ENCODE measurements at places on chromosomes 3 and 15.

GRCh38 chr3:120224237-120224636 is 60.8 kb downstream of the GPR156 start:
- no peak for DNase-seq

GRCh38 chr15:73329501-73330200 is 39.1 kb downstream of the HCN4 start:
- no peak for DNase-seq

DNA sequence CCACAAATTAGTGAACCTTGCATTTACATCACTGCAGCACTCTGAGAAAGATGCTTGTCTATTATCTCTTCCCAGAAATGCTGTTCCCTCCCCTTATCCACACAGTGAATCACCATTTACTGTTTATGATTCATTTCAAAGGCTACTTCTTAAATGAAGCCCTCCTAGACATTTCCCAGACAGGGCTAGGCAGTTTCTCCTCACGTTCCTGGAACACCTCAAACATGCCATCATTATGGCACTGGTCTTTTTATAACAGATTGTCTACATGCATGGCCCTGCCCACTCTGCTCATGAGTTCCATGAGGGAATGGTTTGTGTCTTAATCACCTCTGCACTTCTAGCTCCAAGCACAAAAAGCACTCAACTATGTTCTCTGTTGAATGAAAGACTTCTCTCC is 32.2 kb upstream of the TM2D3 start:
- DNase-seq, result peak; percentile 85

GRCh38 chr3:31170932-31171670 is 276.6 kb upstream of the GADL1 start:
- peak; percentile 96 for DNase-seq

DNA sequence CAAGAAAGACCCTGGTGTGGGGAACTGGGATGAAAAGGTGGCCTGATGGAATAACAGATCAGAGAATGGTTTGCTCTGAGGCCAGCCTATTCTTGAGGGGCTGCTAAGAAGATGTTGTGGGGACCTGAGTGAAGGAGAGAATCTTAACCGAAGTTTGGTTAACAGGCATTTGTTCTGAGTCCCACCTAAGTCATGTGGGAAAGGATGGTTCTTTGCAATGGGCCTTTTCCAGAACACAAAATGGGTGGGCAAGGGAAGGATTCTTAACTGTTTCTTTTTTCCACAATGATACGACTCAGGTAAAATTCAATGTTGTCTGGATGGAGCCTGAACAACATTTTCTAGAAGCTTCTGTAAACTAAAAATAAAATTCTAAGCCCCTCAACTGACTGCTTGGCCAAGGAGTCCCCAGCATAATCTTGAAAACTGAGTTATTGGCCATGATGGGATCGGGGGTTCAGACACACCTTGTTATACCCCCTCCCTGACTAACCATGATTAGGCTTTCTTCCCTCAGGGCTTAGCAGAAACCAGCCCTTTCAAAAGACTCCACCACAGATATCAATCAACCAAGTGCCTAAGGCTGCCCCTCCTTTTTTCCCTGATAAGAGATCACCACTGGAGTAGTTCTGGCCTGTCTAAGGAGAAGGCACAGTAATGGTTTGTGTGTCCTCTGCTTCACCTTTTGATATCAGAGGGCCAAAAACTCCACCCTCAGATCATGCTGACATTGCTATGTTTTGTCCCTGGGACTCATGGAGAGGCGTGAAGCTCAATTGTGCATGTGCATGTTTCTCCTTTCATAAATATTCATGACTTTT is 30.1 kb downstream of the SCN11A start:
- no peak for DNase-seq

GRCh38 chr3:157136647-157137387 is 23.1 kb downstream of the CCNL1 start:
- no peak for DNase-seq

GRCh38 chr15:31752065-31752762 is 278.1 kb upstream of the CHRNA7 start:
- peak; percentile 4 for DNase-seq

DNA sequence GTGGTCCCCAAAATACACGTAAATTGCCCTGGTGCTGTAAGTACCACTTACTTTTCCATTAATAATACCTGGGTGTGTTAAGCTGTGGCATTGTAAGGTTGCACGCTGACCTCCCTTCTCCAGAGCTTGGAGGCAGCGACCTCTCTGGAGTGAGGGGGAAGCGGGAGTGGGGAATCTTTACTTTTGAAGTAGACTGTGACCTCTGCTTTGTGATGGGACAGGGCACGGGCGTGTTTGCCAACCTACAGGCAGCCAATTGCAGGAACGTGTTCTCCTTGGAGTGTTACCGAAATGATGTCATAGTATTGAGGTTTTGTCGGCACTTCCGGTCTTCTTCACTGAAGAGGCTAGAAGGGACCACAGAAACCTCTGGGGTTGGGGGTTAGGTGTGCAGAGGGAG is 227.3 kb upstream of the C2CD4B start:
- peak; percentile 65 for DNase-seq

DNA sequence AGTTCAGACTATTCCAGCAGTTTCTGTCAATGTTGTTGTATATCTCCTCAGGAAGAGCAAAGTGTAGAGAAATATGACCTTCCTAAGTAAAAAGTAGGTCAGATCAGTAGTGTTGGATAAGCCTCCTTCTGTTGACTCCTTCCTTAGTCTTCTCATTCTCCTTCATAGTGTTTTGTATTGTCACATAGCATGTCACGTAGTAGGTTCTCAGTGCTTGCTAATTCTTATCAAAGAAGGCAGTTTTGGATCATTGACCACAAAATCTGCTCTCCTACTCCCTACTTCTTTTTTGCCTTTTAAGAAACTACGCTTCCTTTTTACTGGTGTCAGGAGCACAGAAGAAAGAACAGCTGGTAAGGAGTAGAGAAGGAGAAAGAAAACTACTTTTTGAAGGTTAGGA is 1.0 kb upstream of the MGA start:
- no peak for DNase-seq

GRCh38 chr3:49609815-49610214 is 55.5 kb downstream of the BSN start:
- DNase-seq, result no peak

- DNase-seq, result no peak
Observed at GRCh38 chr3:37945156-37945806, 45.3 kb upstream of the VILL start.

- DNase-seq, result no peak
Observed at GRCh38 chr3:138359148-138359918, 11.0 kb downstream of the MRAS start.

- DNase-seq, result no peak
Observed at GRCh38 chr15:50744601-50745000, 20.9 kb downstream of the SPPL2A start.

GRCh38 chr15:91456251-91456718 is 356.2 kb downstream of the SV2B start:
- DNase-seq, result peak; percentile 89

DNA sequence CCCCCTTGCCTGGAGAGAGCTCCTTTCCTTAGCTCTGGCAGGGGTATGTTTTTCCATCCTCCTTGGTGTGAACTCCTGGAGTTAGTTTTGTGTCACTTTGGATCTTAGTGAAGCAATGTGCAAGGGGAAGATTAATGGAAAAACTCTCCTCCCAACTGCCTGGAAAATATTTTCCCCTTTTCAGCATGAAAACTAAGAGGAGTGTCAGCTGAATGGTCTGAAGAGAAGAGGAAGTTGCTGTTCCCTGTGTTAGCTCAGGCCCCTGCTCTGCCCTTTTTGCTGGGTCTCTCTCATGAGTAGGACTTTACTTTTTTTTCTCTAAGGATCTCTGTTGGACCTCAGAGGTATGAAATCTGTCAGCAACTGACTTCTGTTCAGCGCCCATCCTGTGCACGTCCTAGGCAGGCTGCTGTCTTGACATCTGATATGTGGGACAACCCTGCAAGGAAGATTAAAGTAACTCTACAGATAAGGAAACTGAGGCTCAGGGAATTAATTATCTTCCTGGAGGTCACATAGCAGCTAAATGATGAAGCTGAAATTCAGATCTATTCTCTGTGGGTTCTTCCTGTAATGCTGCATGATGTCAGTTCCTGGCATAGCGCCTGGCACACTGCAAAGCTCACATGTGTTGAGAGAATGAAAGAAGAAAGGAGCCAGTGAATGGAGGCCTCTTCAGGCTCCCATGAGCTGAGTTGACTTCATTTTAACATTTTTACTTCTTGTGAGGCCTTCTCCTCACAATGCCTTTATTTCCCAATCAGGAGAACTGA is 109.7 kb upstream of the GALNT15 start:
- peak; percentile 97 for DNase-seq

GRCh38 chr3:71022551-71023335 is 560.8 kb downstream of the FOXP1 start:
- DNase-seq, result no peak

DNA sequence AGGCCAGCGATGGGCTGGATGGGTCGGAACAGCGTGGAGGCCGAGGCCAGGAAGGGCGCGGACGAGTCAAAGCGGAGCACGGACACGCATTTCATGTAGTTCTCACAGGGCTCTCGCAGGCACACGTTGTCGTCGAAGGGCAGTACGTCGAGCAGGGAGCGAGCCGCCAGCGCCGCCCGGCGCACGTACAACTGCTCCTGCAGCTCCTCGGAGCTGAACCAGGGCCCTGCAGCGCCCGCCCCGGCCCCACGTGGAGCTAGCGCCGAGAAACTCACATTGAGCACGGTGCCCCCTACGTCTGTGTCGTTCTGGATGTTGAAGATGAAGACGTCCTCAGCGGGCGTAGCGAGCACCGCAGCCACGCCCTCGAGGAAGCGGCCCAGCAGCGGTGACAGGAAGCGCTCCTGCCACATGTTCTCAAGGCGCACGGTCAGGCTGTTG is 5.8 kb downstream of the CELSR3 start:
- no peak for DNase-seq

GRCh38 chr3:179603321-179603720 is 1.1 kb downstream of the MRPL47 start:
- no peak for DNase-seq

DNA sequence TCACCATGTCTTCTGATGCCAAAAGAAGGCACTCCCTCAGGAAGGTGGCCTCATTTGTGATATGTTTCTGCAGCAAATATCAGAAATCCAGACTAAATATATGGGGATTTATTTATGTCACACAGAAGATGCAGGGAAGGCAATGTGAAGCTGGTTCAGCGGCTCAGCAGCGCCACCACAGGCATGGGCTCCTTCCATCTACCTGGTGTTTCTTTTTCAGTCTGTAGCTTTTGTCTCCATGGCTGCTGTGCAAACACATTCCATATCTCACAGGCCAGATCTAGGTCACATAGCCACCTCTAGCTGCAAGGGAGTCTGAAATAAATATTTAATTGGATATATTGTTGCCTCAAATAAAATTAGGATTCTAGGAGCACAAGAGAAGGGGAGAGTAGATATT is 502.1 kb upstream of the IL12A start:
- DNase-seq, result no peak

GRCh38 chr3:159821110-159821509 is 167.5 kb upstream of the IL12A start:
- DNase-seq, result no peak

GRCh38 chr15:49857496-49858475 is 236.9 kb downstream of the DTWD1 start:
- DNase-seq, result no peak

DNA sequence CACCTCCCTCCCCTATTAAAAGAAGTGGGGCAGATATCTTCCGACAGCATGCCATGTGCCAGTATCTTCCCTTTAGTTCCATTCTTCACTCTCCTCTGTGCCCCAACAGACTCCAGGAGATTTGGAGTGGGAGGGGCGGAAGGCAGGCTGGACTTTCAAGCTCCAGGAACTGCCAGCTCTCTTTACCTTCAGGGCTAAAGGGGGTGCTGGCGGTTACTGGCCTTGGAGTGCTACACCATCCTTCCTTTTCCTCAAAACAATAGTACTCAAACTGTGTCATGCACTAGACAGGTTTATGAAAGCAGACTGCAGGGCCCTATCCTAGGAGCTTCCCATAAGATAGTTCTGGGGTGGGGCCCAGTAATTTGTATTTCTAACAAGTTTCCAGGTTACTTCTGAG is 6.0 kb downstream of the LINS1 start:
- DNase-seq, result no peak

Measured in fibroblast of skin of right quadriceps (primary cell).